H9 (cell line): ENCODE measurements at places on chromosomes 5 and 9.

GRCh38 chr9:87193925-87194868, 246.9 kb upstream of the GAS1 start:
- DNase-seq: no peak

DNA sequence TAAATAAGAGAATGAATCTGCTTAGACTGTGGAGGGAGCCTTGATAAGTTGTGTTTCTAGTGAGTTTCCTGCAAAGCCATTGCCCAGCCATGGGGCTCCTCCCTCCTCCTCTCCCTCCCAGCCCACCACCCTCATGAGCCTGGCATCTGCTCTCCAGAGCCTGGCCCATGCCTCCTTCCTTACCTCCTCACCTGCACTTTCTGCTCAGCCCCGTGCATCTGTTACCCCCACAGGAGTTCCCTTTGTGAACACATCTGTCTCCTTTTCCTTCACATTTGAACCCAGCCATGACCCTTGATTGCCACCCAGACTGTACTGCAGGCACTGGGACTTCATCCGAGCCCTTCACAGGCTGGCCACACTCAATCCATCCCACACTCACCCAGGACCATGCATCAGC, 395.6 kb downstream of the IRX2 start:
- DNase-seq: no peak

GRCh38 chr5:178385496-178385890, 152.9 kb upstream of the PHYKPL start:
- DNase-seq: no peak

- DNase-seq: no peak
These were observed 109.5 kb downstream of the PALM2AKAP2 start for GRCh38 chr9:109889456-109889855.

- no peak for DNase-seq
These were observed 1.2 kb upstream of the PCDHGA5 start for GRCh38 chr5:141362719-141363118.

GRCh38 chr9:82010711-82011110, 22.1 kb downstream of the SPATA31D1 start:
- no peak for DNase-seq
